ENCODE measurements at places on chromosomes 5 and 9.

GRCh38 chr5:130136300-130136699, 232.0 kb downstream of the CHSY3 start:
- no peak for DNase-seq

- no peak for DNase-seq
These were observed 97.6 kb downstream of the FRMD3 start for GRCh38 chr9:83440641-83441040.

DNA sequence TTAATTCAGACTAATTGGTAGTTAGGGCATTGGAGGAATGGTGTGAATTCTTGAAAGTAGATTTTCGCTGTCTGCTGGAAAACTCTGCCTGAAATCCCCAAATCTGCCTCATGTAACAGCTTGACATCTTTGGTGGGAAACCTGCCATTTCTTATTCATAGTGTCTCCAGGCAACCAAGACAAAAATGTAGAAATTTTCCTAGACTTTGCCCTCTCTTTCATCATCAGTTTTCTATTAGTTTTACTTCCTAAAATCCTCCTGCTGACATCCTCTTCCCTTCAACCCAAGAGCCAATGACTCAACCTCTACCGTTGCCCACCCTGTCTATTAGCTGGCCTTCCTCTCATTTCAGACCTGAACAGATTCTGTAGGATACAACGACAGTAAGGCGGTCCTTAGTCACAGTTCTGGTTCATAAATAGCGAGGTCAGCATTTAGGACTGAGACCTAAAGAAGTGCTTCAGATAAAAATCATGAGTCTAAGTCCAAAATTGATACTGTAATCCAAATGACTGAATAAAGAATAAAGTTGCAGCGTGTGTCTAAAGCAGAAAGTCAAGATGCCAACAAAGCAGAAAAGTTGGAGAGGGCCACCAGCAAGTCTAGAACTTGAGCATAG, 133.9 kb downstream of the MUSK start:
- DNase-seq: no peak

- DNase-seq: no peak
These were observed 2.6 kb downstream of the SLC6A7 start for GRCh38 chr5:150192462-150192861.

GRCh38 chr5:57532513-57533497, 50.2 kb upstream of the ACTBL2 start:
- no peak for DNase-seq

DNA sequence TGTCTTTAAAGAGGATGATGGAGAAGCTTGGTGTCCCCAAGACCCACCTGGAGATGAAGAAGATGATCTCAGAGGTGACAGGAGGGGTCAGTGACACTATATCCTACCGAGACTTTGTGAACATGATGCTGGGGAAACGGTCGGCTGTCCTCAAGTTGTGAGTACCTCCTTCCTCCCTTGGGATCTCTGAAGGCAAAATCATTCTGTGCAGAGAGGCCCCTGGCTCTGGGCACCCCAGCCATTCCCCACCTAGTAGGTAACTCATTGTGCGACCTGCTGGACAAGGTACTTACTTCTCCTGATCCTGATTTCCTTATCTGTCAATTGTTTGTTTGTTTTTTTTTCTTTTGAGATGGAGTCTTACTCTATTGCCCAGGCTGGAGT, 7.6 kb upstream of the NUP214 start:
- no peak for DNase-seq

- DNase-seq: peak; percentile 11
These were observed 1.3 kb downstream of the GADD45G start for GRCh38 chr9:89606049-89606623.

DNA sequence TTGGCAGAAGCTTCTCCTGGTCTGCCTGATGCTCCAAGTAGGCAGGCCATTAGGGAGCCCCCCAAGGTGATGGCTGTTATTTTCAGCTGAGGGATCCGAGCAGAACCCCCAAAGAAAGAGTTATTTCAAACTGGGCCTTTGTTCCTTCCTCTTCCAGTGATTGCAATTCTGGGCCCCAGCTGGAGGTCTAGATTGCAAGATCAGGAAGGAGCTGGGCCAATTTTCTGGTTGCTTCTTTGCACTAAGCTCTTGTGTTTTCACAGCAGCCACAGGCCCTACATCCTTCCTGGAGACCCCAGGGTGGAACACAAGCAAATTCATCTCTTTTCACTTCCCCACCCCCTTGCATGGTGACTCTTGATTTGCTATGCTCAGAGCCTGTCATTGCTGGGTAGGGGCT, 215.0 kb downstream of the SEMA6A start:
- no peak for DNase-seq

- DNase-seq: no peak
These were observed 352.7 kb downstream of the ZNF608 start for GRCh38 chr5:124393584-124394379.

DNA sequence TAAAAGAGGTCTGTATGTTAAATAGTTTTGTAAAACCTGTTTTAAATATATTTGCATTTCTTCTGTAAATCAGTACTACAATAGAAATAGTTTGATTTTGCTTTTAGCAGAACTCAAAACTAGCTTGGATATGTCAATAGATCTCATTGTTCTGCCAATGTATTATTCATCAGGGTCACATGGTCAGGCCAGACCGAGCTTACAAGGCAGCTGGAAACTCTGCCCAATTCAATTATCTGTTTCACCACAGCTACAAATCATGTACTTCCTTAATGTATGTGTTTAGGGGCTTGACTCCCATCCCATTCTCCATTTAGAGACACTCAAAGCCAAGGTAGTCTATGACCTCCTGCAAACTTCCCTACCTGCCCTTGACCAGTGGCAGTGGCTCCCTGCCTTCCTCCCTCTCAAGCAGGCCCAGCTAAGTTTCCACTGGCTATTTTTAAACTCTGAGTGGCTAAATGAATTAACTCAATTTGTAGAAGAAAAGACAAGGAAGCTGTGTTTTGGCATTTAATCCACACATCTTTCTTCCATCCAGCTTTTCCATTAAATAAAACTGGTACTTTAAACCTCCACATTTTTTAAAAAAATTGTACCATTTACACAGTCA, 46.4 kb upstream of the SELENOP start:
- DNase-seq: no peak

GRCh38 chr9:14006386-14007187, 307.4 kb downstream of the NFIB start:
- no peak for DNase-seq

- no peak for DNase-seq
These were observed 24.0 kb downstream of the OR1J1 start for GRCh38 chr9:122453677-122454135.

GRCh38 chr5:142109331-142110045, 909 bp downstream of the NDFIP1 start:
- DNase-seq: no peak

DNA sequence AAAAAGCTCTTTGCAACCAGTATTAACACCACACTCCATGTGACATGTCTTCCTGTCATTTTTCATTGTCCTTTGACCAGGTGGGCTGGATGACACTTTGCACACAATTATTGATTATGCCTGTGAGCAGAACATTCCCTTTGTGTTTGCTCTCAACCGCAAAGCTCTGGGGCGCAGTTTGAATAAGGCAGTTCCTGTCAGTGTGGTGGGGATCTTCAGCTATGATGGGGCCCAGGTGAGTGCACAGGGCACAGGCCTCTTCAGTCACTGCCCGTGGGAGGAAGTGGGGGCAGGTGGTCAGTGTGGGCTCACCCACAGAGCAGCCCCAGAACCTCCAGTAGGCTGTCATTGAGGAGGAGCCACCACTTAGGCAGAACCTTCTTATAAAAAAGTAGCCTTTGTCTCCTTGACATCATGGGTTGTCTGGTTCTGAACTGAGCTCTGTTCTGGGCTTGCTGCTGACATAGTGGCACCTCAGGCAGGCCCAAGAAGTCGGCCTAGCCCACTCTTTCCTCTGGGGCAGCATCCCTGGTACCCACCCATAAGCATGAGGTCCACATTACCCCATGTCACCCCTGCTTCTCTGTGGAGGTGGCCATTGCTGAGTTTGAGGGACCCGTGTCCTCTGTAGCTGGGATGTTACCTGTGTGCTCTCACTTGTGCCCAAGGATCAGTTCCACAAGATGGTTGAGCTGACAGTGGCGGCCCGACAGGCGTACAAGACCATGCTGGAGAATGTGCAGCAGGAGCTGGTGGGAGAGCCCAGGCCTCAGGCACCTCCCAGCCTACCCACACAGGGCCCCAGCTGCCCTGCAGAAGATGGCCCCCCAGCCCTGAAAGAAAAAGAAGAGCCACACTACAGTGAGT, 39.3 kb downstream of the SECISBP2 start:
- DNase-seq: no peak

- DNase-seq: no peak
These were observed 46.6 kb upstream of the TNC start for GRCh38 chr9:115164511-115164974.

DNA sequence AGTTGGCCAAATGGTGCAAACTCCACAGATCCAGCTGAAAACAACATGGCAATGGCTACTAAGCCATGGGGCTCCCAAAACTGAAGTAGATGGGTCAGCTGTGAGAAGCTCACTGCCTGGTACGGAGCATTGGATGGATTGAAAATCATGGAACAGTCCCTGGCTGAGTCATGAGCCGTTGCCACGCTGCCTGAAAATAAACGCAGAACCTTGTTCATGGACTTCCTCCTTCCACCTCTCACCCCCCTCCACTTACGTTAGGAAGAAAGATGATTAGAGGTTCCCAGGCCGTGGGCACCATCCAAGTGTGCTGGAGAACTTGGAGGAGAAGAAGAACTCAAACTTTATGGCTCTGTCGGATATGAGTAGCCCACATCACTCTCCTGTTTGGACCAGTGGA, 6.8 kb upstream of the DIPK1B start:
- no peak for DNase-seq

- no peak for DNase-seq
These were observed 496.3 kb upstream of the GRIA1 start for GRCh38 chr5:152994033-152994680.

DNA sequence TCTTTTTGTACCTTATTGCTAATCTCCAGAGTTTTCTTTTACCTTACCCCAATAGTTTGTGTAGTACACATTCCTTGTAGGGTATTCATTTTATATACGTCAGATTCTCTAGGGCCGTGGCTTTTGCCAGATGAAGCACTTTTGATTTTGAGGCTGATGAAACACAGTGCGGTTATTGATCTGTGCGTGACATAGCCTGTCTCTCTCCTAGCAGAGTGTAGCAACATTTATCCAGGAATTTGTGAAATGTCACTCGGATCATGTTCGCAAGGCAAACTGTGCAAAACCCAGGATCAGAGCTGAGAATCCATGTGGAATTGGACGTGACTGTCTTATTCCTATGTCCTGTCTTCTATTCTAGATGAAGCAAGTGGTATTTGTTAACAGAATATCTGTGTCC, 142.0 kb upstream of the SH3GL2 start:
- no peak for DNase-seq

DNA sequence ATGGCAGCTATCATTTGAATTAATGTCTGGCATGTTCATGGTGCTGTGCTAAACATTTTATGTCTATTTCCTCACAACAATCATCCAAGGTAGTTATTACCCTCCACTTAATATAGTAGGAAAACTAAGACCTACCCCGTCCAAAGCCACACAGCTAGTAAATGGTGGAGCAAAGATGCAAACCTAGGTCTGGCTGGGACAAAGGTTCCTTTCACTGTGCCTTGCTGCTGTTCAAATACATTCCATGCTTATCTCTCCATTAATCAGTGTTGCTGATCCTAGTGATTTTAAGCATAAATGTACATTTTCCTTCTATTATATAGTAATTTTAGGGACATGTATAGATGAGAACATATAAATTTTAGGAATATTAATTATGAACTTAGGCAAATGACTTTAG, 38.7 kb downstream of the CCDC125 start:
- DNase-seq: no peak

- no peak for DNase-seq
These were observed 39.2 kb upstream of the EQTN start for GRCh38 chr9:27336126-27336525.

DNA sequence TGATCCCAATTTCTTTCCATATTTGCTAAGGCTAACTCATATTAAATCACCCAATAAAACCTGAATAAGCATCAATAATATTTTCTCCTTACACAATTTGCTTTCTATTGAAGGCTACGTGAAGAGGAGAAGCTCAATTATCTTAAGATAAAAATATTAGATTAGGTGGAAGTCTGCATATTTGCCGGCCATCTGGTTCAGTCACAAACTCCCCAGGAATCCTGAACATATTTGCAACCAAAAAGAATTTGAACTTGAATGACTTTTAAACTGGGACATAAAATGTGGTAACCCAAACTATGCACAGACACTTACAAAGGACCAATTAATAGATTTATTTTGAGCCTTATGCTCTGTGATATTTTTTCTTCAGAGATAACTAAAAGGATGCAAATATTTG, 92.3 kb downstream of the HAPLN1 start:
- DNase-seq: no peak

DNA sequence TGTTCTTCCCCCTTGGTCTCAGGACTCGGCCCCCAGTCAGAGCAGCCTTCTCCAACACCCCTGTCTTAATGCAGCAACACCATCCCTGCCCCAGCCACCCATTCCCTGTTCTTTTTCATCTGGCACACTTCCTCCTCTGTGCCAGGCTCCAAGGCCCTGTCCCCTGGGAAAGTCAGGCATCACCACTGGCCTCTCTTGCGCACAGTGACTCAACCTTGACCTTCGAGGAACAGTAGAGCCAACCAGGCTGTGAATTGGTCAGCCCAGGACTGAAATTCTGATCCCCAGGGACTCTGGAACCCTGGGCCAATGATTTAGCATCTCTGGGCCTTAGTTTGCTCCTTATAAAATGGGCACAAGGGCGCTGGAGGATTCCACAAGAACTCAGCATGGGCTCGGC, 10.5 kb upstream of the RALGDS start:
- no peak for DNase-seq

DNA sequence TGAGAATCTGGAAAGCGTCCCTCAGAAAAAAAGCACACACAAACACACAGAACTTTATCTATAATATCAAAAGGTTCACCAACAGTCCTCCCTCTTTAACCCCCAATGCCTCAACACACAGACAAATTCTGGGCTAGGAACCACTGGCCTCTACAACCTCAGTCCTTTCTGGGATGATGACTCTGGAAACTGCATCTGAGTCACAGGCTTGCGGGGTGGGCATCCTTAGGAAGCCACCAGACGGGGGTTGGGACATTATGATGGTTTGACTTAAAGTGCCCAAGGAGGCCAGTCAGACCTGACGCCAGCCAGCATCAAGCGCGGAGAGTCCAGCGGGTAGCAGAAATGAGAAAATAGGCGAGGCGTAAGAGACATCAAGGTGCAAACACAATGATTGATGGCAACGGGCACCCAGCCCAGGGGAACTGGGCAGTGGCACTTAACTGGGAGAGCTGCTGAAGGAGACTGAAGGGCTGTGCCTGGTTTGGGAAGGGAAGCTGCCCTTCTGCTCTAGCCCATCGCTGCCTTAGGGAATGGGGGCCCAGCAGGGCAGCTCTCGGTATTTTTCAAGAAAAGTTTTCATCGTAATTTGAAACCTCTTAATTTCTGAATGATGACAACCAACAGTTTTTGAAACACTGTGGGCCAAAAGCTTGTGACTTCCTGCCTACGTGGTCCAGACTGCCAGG, 20.7 kb downstream of the SPRY4 start:
- no peak for DNase-seq

All from stimulated activated CD8-positive, alpha-beta memory T cell treated with anti-CD3 and anti-CD28 coated beads, Interleukin-15, amount 100 ng/mL, for 4 hours (primary cell).